NCI-H1436 treated with DMSO at 0.1 percent for 48 hours (cell line): ENCODE measurements at places on chromosomes 13 and 19.

DNA sequence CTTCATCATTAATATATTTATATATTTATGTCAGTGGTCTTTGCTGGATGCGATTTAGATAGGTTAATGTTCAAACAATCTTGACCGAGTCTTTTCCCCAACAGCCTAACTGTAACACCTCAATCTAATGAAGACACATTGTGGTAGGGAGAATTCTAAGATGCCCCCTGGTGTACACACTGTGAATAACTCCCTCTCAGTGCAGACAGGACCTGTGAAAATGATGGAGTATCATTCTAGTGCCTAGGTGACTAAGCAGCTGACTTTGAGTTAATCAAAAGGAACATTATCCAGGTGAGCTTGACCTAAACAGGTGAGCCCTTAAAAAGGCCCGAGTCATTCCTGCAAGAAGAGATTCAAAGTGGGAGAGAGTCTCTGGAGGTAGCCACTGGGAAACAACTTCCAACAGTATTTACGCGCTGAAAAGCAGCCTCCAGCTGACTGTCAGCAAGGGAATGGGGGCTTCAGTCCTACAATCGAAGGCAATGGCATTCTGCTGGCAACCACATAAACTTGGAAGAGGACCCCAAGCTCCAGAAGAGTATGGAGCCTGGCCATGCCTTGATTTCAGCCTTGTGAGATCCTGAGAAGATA lies 28.0 kb upstream of the KBTBD7 start:
- no peak for DNase-seq

DNA sequence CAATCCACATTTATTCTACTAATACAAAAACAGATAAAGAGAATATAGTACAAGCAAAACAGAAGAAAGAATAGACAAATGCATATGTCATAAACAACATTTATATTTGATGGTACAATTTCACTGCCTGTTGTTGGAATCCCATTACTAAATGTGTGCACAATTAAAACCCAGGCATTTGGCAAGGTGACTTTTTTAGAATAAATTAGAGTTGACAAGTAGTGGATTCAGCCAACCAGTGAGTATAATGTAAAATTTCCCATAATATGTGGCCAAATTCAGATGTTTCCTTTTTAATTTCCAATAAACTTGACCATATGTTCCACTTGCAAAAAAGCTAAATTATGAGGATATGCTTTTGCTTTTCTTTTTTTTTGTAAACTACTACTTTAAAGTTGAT lies 1578.8 kb downstream of the OLFM4 start:
- DNase-seq = no peak

DNA sequence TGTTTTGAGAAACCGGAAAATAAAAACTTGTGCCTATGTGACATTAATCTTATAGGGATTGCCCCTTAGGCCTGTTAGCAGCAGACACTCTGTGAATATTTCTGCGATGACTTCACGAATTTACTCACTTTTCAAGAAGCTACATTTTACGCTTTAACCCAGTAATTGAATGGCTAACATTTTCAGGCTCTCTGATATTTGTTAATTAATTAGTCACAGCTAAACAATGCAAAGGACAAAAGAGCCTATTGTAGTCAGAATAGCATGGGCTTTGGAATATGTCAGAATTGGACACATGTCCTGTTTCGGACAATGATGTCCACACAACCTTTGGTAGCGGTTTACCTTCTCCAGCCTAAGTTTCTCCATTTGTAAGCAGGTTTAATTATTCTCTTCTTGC lies 506.6 kb downstream of the EFNB2 start:
- DNase-seq = no peak

DNA sequence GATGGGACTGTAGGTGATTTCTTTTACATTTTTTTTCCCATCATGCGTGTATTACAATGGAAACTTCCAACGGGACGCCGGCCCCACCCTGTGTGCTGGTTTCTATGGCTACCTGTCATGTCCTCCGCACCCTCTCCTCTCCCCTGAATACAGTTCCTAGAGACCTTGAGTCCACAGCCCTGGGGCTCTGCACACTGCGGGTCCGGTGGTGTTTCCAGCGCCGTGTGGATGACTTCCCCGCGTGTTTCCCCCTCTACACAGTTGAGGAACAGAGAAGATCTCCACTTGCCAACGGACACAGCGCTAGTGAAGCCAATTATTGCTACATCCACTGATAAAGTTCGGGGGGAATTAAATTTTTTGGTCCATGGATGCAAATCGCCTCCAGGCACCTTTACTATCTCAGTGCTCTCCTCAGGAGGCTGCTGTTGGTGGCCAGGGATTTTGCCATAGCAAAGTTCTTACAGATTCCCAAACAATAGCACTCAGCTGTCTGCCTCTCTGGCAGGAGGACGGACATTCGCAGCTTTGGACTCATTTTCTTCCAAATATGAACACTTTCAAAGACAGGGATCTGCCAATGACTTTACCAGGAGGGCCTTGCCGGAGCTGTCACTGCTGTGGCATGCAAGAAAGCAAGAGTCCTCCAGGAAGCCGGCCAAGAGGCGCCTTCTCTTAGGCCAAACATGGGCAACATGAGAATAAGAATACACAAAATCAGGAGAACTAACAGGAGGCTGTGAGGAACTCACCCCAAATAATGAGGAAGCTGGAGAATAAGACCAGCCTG lies 39.3 kb upstream of the GAS6 start:
- no peak for DNase-seq

GRCh38 chr19:7926021-7926726 lies at the start of gene CTXN1:
Gene CTXN1, minus strand, starts transcription at chr19:7926135. Its CDS starts 597 bp downstream, at chr19:7925538.
- no peak for DNase-seq

- no peak for DNase-seq
Observed at GRCh38 chr19:11387162-11388034, 3.3 kb upstream of the EPOR start.

GRCh38 chr13:40668335-40668734 lies 1.9 kb upstream of the FOXO1 start:
- no peak for DNase-seq

DNA sequence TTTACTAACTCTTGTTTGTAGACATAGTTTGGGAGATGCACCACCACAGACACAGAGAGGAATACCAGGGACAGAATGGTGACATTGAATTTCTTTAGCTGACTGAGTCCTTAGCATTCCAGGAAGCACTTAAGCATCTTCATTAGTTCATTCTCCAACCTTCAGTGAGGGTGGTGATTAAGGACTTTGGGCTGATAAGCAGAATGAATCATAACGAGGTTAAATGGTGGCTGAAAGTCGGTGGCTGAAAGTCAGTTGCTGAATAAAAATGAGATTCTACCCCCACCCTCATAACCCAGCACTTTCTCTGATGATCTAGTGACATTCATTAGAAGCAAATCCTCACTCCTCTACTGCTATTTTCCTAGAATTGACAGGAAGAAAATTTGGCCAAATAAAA lies 10.6 kb downstream of the PCDH8 start:
- DNase-seq = no peak

DNA sequence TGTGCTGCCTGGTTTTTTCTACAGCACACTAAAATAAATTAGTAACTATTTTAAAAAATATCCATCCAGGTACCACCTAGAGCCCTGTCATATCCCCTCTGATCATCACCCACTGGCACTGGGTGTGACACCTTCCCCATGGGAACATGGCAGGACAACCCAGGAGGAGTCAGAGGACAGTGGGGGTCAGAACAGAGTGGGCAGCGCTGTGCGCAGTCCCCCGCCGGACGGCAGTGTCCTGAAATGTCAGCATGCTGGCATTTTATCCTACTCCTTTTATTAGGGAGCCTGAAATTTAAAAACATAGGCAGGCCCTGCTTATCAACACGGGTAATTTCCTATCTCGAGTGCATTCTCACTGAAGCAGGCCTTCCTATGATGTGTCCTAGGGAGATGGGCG lies 42.1 kb upstream of the GAS6 start:
- no peak for DNase-seq

DNA sequence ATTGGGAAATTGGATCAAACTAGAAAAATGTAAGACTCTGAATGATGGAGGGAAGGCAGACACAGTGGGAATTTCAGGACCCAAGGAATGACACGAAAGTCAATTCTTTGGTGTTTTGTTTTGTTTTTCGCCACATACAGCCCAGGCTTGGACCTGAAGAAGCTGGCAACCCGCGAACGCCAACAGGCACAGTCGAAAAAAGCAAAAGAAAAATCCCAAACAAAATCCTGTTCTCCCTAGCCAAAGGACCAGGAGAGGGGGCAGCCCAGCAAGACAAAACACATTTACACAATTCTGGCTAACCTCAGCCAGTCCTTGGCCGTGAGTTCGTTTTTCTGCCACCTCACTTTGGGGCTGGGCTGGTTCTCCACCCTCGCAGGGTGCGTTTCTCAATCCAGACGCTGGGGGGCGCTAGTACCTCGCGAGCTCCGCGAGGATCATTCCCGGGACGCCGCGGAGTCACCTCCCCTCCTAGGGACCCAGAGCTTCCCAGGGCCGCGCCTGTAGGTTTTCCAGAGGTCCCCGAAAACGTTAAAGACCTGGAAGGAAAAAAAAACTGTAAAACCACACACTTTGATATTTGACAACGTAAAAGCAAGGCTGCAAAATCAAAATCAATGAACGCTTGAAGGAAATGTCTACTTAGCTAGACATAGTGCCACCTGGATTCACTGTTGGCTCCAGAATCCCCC lies 34.9 kb upstream of the TPM4 start:
- DNase-seq = peak; percentile 8

DNA sequence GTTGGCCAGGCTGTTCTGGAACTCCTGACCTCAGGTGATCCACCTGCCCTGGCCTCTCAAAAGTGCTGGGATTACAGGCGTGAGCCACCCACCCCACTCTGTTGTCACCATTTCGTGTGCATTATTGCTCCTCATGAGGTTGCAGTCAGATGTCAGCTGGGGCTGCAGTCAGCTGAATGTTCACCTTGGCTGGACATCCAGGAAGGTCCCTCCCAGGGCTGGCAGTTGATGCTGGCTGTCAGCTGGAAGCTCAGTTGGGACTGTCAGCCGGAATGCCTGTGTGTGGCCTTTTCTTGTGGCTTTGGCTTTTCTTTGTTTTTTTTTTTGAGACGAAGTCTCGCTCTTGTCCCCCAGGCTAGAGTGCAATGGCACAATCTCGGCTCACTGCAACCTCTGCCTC lies 6.6 kb downstream of the MEGF8 start:
- DNase-seq = no peak

- no peak for DNase-seq
Observed at GRCh38 chr19:10945264-10945663, 15.6 kb upstream of the SMARCA4 start.

GRCh38 chr13:83449668-83450395 lies 432.4 kb downstream of the SLITRK1 start:
- no peak for DNase-seq

DNA sequence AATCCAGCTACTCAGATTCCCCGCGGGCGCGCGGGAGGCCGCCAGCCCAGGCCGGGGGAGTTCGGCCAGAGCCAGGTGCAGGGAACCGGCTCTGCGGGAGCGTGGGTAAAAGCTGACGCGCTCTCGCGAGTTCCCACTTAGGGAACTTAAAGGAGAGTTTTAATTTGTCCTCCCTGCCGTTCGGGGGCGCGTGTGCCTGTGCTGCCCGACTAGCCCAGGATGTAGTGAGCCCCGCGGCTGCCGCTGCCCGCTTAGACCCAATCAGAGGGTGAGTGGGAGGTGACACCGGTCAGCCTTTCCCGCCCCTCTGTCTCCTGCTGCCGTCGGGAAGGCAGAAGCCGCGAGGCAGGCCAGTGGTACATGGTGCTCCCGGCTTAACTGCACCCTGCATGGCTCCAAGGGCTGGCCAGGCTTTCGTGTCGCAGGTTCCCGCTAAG lies 36.0 kb upstream of the NEK3 start:
- DNase-seq = no peak

GRCh38 chr19:49442354-49442753 lies 1.0 kb upstream of the SLC17A7 start:
- no peak for DNase-seq

DNA sequence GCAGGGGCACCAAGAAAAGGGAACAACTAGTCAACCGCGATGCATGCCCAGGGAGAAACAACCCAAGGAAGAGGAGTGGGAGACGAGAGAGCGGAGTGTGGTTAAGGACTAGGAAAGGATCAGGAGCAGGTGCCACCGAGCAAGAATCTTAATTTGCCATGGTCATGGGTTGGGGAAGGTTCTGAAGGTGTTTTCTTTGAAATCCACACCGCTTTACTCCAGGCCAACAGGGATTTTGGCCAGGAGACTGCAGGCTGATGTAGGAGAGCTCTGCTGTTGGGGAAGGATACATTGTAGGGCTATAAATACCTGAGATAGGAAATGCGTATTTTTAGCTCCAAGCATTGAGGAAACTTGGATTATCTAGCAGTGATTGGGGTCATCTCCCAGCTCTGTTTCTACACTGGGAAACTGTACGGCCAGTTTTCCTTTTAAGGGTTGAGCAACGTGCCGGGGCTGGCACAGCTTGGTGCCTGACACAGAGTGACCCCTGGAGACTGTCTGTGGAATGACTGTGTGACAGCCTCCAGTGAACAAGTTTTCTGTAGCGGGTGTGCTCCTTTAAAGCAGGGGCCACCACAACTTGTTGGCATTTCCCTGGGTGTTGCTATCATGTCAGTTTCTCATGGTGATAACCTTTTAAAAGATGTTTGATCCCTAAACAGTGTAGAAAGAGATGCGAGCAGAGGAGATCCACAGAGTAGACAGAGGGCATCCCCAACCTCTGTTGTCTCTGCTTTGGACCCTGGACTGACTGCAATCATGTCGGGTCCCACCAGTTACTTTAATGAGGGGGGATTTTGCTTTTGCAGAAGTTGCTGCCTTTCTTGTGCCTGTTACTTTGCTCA lies 34.3 kb downstream of the ZNF536 start:
- no peak for DNase-seq

DNA sequence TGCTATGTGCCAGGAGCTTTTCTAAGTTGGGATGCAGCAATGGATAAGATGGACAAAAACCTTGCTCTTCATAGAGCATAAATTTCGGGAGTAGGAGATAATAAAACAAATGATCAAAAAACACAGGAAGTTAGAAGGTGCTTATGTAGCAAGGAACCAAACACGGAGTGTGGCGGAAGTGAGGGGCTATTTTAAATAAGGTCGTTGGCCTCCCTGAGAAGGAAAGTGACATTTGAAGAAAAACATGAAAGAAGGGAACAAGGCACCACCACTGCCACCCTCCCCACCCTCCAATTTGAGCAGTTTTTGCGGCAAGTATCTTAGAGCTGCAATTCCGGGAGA lies 3.2 kb upstream of the GSX1 start:
- no peak for DNase-seq

- DNase-seq = no peak
Observed at GRCh38 chr13:50213526-50213925, 198.3 kb downstream of the KCNRG start.

GRCh38 chr13:111360452-111360851 lies 40.0 kb downstream of the TEX29 start:
- no peak for DNase-seq

- no peak for DNase-seq
Observed at GRCh38 chr13:61138857-61139256, 276.8 kb downstream of the PCDH20 start.
